ENCODE measurements at places on chromosomes 7 and 10.

DNA sequence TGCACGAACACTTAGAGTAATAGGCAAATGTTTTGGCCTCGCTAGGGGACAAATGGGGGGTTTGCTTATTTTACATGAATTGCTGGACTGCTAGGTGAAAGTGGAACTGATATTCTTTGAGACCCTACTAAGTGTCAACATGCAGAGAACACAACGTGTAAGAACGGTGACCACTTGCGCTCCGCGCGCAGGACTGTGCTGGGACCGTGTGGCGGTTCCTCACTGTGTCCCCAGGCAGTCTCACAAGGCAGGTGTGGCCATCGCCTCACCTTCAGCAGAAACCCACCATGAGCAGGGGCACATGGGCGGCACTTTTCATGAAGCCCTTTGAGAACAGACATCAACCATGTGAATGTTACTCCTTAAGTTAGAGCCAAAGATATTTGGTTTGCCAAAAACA, 27.2 kb downstream of the PTPRN2 start:
- no peak for DNase-seq

- no peak for DNase-seq
Observed at GRCh38 chr10:100987685-100988049, 324 bp downstream of the TWNK start.

- no peak for DNase-seq
Observed at GRCh38 chr7:26556061-26556881, 264.6 kb downstream of the SNX10 start.

DNA sequence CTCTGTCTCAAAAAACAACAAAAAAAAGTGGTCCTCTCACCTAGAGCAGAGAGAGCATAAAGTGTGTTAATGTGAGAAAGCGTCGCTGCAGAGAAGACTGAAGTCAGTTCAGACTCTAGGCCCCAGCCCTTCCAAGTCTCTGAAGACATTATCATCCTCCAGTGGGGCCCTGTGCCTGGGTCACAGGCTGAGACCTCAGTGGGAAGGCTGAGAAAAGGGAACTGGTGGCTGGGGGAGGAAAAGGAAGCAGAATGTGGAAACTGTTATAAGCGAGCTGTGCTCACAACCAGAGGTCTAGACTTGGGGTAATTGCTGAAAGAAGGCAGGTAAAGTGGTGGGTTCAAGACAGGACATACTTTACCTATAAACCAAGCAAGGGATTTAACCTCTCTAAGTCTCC, 4.9 kb upstream of the RRP12 start:
- no peak for DNase-seq

- DNase-seq, result no peak
Observed at GRCh38 chr10:33155720-33156638, 178.5 kb downstream of the NRP1 start.

GRCh38 chr7:482521-483083, 37.0 kb downstream of the PDGFA start:
- no peak for DNase-seq

- DNase-seq, result no peak
Observed at GRCh38 chr7:46554688-46555422, 633.8 kb upstream of the IGFBP3 start.

DNA sequence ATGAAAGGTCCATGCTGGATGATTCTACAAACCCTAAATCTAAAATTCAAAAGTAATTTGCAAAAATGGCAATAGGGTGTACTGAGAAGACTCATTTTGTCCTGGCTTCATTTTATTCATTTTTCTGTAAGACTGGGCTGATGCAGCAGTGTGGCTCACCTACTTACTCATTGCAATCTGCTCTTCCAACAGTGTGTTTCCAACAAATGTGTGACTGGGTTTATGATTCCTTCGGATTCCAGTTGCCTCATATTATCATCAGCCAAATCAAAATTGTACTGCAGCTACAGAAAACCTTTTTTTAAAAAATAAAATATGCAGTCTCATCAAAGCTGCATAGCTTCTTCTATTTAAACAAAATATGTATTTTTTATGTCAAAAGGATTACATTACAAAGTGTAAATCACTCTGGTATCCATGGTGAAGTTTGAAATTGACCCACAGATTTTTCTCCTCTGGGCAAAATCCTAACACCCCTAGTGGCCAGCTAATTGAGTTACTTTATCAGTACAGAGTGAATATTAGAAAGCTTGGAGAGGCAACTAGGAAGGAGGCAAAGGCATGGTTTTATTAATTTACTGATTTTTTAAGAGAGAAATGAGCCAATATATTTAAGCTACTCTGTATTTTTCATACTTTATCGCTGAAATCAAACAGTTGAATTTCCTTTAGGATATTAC, 390.3 kb downstream of the MAGI2 start:
- no peak for DNase-seq

DNA sequence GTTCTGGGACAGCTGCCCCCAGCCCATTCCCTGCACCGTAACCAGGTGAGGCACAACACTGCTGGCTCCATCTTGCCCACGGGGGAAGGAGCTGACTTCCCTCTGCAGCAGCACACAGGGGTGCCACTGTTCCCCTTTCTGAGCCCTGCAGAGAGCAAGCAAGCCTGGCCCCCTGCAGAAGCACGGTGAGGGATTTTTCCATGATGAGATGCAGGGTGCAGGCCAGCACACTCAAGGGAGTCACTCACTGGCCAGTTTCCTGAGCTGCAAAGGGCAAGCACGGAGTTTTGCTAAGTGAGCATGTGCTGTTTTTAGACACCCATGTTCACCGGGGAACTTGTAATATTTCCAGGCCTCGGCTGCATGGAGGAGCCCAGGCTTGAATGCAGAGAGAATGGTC, 176.6 kb downstream of the PIP4K2A start:
- DNase-seq, result no peak

DNA sequence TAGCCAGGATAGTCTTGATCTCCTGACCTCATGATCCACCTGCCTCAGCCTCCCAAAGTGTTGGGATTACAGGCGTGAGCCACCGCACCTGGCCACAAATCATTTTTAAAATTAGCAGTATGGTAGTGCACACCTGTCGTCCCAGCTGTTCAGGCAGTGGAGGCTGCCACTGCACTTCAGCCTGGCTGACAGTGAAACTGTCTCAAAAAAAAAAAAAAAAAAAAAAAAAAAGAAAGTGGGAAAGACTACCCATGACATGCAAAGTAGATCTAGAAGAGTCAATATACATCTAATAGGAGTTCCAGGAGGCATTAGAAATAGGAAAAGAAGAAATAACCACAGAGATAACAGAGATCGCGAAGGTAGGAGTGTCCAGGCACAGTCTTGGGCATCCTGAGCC, 3.2 kb downstream of the CSGALNACT2 start:
- no peak for DNase-seq

DNA sequence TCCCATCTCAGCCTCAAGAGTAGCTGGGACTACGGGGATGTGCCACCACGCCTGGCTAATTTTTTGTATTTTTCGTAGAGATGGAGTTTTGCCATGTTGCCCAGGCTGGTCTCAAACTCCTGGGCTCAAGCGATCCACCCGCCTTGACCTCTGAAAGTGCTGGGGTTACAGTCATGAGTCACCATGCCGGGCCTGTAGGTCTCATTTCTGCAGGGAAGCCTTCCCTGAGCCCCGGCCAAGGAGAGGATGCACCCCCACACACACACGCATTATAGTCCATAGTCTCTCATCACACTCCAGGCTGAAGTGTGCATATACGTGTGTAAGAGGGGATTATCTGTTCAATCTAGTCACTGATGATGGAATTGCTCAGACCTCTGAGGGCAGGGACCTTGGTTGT, 29.3 kb downstream of the KCNMA1 start:
- DNase-seq, result no peak

GRCh38 chr7:100584683-100585510, 1.0 kb downstream of the LRCH4 start:
- no peak for DNase-seq

DNA sequence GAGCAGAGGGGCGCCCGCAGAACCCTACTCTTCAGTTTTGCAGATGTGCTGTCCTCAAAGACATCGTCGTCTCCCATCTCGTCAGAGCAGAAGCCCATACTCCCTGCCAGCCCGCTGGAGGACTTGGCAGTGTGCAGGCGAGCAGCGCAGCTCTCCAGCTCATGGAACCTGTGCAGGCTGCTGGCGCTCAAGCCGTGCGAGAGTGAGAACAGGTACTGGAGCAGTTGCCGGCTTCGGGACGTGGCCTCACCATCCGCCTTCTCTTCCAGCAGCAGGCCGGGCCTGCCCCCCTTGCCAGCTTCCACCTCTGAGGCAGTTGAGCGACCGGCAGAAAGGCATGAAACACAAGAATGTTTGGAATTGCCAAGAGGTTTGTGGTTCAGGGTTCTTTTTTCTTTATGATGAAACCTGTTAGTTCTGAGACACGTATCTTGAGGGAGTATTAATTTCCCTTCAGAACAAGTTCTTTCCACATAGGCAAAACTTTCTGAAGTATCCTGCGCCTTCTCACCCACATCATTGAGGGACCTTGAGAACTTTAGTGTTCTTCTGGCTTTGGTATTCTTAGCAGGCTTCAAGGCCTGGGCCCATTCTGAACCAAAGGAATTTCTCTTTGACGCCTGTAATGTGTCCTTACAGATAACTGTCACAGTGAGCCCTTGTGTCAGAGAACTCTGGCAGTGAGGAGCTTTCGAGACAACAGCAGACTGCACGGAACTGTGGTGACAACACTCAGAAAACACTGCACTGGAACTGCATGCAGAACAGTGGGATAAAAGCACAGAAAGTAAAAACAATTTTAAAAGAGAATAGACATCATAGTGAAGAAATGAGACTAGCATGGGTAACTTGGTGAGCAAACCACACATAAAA, 89.5 kb downstream of the ALOX5 start:
- no peak for DNase-seq

DNA sequence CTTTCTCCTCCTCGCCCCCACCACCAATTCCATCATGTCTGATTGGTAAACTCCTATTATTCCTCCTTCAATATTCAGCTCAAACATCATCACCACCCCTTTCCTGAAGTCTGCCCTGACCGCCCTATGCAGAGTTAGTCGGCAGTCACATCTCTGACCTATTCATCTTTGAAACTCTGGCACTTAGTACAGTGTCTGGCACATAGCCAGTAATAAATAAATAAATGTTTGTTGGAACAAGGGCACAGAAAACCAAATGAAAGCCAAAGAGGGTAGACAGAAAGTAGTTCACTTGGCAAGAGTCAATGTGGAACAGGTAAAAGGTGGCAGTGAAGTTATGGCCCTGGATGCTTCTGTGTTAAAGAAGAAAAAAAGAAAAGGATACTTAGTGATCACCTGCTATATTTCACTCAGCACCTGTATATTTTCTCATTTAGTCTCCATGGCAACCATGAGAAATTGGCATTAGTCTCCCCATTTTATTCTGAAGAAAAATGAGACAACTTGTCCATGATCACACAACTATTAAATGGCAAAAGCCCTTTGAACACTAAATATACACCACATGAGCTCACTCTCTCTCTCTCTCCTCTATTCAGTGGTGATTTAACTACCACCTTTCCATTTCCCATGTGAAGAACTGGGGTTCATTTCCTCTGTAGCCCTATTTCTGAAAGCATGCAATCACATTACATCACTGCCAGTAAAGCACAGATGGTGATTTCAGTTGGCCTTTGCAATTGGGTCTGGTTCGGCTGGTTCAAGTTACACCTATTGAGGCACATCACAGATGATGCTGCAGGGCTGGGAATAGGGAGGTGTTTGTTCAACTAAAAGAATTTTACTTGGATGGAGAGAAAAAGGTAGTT, 25.3 kb downstream of the CHCHD3 start:
- DNase-seq, result peak; percentile 6

GRCh38 chr7:50618281-50618680, 53.1 kb upstream of the DDC start:
- DNase-seq, result no peak

GRCh38 chr7:99665312-99666012, 14.3 kb downstream of the CYP3A5 start:
- DNase-seq, result no peak

- DNase-seq, result peak; percentile 95
Observed at GRCh38 chr7:79880312-79880711, 254.3 kb upstream of the GNAI1 start.

GRCh38 chr7:11458736-11459483, 373.1 kb downstream of the THSD7A start:
- DNase-seq, result no peak

GRCh38 chr7:22586786-22587140, 86.8 kb upstream of the STEAP1B start:
- no peak for DNase-seq

DNA sequence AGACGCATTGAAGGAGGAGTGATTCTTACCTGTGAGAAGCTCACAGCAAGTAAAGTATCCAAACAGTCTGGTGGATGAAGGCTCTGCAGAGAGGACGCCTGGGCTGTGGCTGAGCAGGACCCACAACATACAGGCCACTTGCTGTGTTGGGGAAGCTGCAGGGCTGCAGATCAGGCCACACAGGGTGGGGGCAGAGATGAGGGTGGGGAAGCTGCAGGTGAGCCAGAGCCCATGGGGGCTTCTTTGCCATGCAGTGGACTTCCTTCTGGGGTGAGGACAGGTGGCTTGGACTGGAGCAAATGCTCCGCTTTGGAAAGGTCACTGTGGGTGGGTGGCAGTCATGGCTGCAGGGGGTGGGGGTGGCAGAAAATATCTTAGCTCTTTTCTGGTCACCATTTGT, 214.8 kb downstream of the GLRX3 start:
- DNase-seq, result no peak

DNA sequence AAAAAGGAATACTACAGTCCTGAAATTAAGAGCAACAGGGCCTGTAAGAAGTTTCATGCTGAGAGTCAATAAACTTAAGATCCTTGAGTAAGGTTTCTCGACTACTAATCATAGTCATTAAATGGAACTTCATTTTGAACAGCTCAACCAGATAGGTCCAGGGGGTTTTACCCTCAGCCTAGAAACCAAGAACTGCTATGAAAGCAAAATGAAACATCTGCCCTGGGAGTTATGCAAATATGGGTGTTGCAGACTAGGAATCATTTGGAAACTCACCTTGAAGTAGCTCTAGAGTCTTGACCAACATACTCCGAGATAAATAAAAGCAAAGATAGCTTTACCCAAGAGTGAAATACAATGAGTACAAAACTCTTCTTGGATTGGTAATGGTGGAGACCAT, 128.0 kb downstream of the HGF start:
- no peak for DNase-seq

DNA sequence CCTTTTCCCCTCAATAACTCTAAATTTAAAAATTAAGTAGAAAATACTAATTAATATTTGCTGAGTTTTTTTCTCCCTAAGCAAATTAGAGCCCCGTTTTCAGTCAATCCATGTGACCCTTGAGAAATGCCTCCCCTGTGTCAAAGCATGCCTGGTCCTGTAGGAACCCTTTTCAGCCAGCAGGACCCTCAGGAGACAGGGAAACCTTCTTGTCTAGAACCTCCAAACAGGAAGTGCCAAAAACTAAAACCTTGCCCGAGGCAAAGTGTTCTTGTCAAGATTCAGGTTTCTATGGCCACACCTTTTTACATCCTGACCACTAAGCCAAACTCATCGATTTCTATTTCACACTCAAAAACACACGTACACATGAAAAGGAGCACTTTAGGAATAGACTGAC, 60.1 kb upstream of the NFE2L3 start:
- no peak for DNase-seq

DNA sequence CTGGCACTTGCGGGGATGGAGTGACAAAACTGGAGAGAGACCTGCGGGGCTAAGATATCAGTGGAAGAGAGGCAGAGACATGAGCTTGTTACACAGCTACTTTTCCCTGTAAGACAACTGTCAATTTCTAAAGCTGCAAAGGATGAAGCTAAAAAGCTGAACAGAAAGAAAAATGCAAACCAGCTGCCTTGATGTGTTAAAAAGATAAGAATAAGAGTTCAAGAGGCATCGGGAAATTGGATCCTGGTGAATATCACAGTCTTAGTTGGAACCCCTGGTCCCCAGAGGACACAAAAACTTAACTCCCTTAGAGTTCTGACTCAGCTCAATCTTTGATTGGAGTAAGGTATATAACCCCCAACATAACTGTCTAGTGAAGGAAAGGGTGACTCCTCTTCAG, 38.8 kb downstream of the VPS41 start:
- no peak for DNase-seq
